ENCODE measurements at places on chromosomes 1 and 21. TPM values are rescaled to one million over a fixed set of nuclear protein-coding genes. Genes with fewer than 3 reads are reported as not detected.

- no peak for DNase-seq
Measured at GRCh38 chr1:9881838-9882249, 28.2 kb downstream of the CTNNBIP1 start.

Gene MSH4
- 0.67 TPM for total RNA-seq

DNA sequence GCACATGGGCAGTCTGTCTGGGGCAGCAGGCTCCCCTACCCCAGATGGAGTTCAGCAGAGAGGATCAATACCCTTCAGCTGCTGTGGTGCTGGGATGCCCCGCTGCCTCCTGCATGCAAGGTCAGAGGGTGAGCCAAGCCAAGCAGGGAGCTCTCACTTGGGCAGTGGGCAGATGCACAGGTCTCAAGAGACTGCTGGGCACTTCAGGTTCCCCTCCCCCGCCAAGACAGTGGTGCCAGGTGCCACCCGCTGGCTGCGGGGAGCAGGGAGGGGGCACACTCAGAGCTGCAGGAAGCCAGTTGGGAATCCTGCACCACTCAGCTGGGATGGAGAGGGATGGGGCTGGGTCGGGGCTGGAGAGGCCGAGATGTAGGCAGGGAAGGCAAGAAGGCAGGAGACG, 15.8 kb upstream of the EVA1B start:
- no peak for DNase-seq

GRCh38 chr1:15863156-15863901, 15.8 kb downstream of the SPEN start:
- DNase-seq = no peak

- DNase-seq = no peak
Measured at GRCh38 chr1:21634806-21635535, 34.2 kb downstream of the RAP1GAP start.

DNA sequence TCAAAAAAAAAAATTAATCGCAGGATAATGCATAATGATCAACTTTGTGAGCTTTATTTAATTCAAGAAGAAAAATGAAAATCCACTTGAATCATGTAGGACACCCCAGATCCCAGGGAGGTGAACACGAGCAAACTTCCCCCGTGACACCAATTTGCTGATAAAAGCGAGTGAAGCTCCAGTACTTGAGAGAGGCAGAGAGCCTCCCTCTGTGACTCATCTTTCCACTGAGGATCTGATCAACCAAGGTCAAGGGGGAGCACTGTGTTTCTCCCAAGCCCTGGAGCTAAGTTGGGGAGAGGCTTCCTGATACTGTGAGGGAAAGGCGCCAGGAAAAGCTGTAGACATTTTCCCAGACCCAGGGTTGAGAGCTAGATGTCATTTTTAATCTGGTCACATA, 160.9 kb downstream of the SLC44A5 start:
- no peak for DNase-seq

Gene NUF2
- total RNA-seq = 50.6 TPM

DNA sequence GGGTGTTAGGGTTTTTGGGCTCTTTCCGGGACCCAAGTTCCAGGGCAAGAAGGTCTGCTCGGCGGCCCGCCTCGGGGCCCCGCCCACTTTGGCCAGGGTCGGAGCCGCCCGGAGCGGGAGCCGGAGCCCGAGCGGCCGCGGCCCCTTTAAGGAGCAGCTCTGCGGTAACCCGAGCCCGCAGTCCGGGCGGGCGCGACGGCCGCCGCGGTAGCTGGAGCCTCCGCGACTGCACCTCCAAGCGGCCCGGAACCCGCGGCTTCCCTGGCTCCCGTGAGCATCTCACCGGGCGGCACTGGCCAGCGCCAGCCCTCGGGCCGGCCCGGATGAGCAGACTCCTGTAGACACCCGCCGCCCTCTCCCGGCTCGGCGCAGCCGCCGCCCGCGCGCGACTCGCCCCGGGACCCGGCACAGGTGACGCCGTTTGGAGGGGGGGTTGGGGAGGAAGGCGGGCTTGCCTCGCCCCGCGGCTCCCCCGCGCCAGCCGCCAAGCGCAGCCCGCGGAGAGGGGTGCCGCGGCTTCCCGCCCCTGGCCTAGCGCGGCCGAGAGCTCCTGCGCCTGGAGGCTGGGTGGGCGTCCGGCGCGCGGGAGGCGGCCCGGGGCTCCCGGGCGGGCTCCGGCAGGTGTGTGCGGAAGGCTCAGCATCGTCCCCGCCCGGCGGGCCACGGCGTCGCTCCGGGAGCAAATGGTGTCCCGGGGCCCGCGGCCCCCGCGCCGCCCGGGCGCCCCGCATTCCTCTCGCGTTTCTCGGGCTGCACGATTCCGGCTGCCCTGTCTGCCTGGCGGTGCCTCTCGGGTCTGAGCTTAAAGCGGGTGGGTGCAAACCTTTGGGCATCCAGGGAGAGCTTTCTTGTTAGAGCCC, at the start of gene TLCD4:
Gene TLCD4, plus strand, starts transcription at position 149 of the 860 bp plus-strand sequence. CDS start 26,547 bp downstream, outside the sequence.
- peak; percentile 55 for DNase-seq

Gene CLIC6
- total RNA-seq = 0.37 TPM

GRCh38 chr1:10007169-10007568, 10.1 kb downstream of the RBP7 start:
- no peak for DNase-seq

Gene NEGR1
- not detected for total RNA-seq

DNA sequence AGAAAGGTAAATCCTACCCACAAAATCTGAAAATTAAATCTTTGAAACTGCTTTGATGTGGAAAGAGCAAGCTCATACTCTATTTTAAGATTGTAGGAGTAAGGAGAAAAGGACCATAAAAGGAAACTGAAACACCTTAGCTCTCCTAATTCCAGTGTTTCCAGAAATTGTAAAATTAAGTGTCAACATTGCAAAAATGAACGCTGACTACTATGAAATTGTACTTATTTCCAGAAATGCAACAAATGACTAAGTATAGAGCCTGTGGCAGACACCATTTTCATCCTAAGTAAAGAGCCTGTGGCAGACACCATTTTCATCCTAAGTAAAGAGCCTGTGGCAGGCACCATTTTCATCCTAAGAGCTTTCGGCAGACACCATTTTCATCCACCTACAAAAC, 6.9 kb upstream of the SIPA1L2 start:
- DNase-seq = no peak

Gene FHAD1
- 0.34 TPM for total RNA-seq

Gene LRRIQ3
- total RNA-seq = 1.8 TPM

DNA sequence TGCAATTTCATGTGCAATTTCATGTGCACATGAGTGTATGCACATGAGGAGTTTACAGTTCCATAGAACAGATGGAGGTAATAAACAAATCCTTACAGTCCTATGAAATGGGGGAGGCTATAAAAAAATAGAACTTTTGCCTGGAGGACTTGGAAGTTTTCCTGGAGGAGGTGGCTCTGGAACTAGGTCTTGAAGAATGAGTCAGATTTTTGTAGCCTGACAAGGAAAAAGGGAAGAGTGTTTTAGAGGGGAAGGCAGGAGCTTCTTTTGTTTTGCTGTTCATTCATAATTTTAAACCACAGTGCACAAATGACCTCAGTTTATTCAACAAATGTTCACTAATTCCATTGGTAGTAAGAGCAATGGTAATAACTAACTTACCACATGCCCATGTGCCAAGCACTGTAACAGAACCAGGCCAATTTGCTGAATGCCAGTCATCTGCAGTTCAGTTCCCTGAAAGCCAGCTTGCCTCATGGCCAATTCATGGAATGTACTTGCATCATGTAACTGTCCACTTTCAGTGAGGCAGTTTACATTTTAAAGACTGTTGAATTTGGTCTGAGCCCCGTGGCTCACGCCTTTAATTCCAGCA, 2.7 kb downstream of the DIO1 start:
- no peak for DNase-seq

DNA sequence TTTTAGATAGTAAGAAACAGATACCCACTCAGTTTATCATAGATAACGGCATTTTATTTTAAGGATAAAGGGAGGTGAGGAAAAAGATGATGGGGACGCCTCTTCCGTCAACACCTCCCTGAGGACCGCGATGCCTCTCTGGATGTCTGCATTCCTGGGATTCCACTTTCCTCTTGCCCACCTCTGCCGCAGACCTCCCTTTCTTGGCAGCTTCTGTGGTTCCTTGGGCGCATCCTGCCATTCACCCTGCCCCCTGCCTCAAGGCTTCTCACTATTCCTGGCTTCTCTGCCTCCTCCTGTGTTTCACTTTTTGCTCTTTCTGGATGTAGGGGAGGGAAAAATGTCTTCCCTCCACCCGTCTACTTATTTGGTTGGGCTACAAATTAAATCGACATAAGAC, 19.9 kb downstream of the HUNK start:
- no peak for DNase-seq

- DNase-seq = no peak
Measured at GRCh38 chr1:224211206-224211962, 28.3 kb downstream of the DEGS1 start.

DNA sequence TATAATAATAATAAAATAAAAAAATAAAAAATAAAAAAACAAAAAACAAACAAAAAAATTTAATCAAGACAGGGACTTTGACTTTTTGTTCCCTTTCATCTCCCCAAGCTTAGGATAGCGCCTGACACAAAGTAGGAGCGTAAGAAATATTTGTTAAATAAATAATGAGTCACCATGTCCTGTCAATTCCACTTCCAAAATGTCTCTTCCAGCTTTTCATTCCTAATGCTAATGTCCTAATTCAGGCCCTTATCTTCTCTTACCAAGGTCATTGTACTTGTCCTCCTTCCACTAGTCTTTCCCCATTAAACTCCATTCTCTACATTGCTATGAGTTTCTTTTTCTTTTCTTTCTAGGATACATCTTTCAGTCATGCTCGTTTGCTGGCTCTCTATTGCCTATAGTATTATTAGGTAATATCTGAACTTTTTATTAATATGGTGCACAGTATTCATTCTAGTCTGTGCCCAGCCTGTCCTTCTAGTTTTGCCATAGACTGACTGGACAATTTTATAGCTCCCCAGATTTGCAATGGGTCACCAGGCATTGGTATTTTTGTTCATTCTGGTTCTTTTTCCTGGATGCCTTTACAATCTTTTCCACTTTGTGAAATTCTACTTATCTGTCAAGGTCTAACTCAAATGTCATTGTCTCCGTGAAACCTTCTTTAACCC, 11.4 kb downstream of the NEXN start:
- DNase-seq = no peak

DNA sequence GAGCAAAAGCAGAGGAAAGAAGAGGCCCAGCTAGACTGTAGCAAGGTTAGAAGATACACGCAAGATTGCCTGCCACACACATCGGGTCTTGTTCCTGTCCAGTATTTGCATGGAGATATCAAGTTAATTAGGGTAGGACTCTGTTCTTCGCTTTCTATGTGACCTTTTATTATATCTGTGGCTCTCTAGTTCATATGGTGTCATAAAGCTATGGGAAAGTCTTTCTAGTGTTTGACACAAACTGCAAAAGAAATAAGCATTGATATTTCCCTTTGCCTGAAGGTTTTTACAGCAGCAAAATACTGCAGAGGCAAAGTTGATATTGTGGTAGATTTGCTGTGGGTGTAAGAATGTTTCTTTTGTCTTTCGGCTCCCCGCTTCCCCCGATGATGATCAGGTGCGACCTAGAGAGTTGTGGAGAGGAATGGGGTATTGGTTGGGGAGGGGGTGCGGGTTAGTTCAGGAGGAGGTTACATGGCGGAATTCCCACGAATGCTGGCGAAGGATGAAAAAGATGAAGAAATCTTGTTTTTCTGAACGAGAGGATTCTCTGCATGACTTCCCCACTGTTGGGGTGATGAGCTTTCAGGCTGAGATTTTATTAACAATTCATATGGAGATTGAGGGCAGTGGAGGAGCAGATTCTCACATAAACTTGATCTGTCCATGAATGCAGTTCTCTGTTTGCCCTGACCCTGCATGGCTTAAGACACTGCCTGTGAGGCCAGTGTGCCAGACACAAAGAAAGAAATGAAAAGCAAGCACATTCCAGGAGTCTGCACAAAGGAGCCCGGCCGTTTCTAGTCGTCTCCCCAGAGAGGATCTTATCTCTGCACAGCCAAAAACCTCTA, 550.2 kb downstream of the USP25 start:
- DNase-seq = no peak

DNA sequence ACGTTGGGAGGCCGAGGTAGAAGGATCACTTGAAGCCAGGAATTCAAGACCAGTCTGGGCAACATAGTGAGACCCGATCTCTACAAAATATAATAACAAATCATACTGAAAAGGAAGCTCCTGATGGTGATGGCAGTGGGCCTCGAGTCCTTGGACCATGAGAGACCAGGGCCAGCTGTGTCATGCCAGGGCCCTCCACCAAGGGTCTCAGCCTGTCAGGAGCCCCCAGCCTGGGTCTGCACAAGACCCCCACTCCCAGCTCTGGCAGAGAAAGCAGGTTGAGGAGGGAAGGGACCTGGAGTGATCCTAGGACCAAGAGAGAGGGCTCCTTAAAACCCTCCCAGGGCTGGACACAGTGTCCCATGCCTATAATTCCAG, 6.7 kb upstream of the CTRC start:
- DNase-seq = no peak

- no peak for DNase-seq
Measured at GRCh38 chr1:57500136-57500830, 76.4 kb upstream of the DAB1 start.

- DNase-seq = no peak
Measured at GRCh38 chr1:3121401-3122210, 52.6 kb downstream of the PRDM16 start.

Gene KCNC4
- 9.0 TPM for total RNA-seq

Gene LCE6A
- not detected for total RNA-seq

- no peak for DNase-seq
Measured at GRCh38 chr1:210437781-210438180, 109.1 kb downstream of the HHAT start.

Gene LCE3D
- not detected for total RNA-seq

DNA sequence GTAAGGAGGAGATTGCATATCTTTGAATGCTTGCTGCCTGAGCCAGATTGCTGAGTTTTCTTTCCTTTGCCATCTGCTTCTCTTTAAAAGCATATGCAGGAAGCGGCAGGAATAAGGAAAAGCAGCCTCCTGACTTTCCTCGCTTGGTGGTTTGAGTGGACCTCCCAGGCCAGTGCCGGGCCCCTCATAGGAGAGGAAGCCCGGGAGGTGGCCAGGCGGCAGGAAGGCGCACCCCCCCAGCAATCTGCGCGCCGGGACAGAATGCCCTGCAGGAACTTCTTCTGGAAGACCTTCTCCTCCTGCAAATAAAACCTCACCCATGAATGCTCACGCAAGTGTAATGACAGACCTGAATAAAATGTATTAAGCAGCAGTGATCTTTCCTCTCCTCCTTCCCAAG, 1.5 kb downstream of the CORT start:
- DNase-seq = no peak

DNA sequence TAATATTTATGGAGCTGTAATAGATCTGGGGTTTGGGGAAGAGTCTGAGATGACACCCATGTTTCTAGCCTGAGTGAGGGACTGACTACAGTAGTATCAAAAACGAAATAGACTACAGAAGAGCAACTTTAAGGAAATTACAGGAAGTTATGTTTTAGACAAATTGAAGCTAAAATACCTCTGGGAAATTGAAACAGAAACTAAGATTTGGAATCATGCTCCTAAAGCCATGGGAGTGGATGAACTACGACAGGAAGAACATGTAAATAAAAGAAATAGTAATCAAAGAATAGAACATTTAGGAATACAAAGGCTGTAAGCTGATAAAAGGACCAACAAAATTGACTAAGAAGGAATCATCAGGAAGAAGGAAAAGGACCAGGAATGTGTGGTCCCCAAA, 68.9 kb downstream of the KIAA0319L start:
- DNase-seq = no peak

Measured in activated naive CD8-positive, alpha-beta T cell treated with anti-CD3 and anti-CD28 coated beads, Interleukin-2, amount 10 ng/mL, durations not matched to agents 7 days and 5 days (primary cell).